Esophagus squamous epithelium (tissue), 5 donors: ENCODE measurements at places on chromosomes 13 and 19.

DNA sequence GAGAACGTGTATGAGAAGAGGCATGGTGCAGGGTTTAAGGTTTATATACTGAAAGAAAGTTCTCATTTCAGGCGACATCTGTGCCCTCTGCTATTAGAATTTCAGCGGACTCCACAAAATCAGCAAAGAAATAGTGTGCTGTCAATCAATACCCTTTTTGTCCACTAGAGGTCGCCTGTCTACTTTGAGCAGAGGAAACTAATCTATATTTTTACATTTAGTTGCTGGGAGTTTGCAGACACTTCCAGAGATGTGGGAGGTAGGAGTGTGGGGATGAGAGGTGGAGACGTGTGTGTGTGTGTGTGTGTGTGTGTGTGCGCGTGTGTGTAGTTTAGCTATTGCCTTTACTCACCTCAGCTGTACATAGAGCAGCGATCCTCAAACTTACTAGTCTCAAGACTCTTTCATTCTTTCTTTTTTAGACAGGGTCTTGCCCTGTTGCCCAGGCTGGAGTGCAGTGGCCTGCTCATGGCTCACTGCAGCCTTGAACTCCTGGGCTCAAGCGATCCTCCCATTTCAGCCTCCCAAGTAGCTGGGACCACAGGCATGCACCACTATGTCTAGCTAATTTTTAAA is 9.7 kb downstream of the INAFM1 start:
- DNase-seq = no peak

GRCh38 chr13:83272652-83273240 is 609.5 kb downstream of the SLITRK1 start:
- DNase-seq = no peak

DNA sequence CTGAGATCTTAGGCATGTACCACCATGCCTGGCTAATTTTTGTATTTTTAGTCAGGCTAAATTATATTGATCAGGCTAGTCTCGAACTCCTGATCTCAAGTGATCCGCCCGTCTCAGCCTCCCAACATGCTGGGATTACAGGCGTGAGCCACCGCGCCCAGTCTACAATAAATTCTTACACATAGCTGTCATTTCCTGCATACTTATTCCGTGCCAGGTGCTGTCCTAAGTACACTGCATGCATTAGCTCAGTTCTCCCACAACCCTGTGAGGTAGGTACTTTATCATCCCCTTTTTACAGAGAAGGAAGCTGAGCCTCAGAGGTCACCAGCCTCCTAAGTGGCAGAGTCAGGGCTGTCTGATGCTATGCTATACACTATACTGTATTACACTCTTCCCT is 7.2 kb upstream of the RHPN2 start:
- no peak for DNase-seq

- no peak for DNase-seq
These were observed 5.1 kb upstream of the GPR18 start for GRCh38 chr13:99263126-99263785.

- no peak for DNase-seq
These were observed 273.6 kb downstream of the DCT start for GRCh38 chr13:94205896-94206295.

GRCh38 chr19:39497996-39498797 is 550 bp upstream of the DLL3 start:
- DNase-seq = no peak

- no peak for DNase-seq
These were observed 233.3 kb downstream of the DLEU7 start for GRCh38 chr13:50610238-50610637.

- no peak for DNase-seq
These were observed 4.9 kb downstream of the UBL3 start for GRCh38 chr13:29845440-29846056.

DNA sequence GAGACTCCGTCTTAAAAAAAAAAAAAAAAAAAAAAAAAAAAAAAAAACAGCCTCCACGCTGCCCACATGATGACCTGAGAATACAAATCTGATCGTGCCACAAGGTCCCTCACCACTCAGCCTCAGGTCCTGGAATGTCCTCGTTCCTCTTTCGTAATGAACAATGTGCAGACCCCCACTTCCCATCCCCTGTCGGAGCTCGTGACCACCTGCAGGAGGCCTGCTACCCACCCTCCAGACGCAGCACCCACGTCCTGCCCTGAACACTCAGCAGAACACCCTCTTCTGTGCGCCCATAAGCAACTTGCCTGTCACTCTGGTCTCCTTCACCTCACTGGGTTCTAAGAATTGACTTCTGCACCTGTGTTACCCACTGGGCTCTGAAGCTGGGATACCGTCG is 166.4 kb downstream of the KATNAL1 start:
- no peak for DNase-seq

GRCh38 chr13:113648216-113648610 is 9.8 kb downstream of the ATP4B start:
- no peak for DNase-seq

- no peak for DNase-seq
These were observed 4.6 kb upstream of the PRR20A start for GRCh38 chr13:57136093-57136492.

GRCh38 chr19:28350673-28351072 is 862.3 kb downstream of the UQCRFS1 start:
- no peak for DNase-seq

GRCh38 chr13:113979791-113980471 is 6.1 kb upstream of the C13orf46 start:
- no peak for DNase-seq

DNA sequence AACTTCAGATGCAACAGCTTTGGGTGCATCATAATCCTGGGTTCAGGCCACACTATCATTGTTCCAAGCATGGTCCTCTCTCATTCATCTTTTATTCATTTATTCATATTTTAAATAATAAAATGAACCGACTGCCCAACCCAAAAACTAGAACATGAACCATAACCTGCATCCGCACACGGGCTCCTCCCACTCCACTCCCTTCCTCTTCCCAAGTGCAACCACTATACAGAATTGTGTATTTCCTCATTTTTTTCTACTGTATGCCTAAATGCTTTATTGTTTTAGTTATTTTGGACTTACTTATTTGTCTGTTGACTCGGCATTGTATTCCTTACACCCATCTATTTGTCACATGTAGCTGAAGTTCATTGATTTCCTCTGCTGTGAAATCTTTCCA is 30.7 kb upstream of the POMP start:
- no peak for DNase-seq
